ENCODE measurements at places on chromosomes 16 and 17.

DNA sequence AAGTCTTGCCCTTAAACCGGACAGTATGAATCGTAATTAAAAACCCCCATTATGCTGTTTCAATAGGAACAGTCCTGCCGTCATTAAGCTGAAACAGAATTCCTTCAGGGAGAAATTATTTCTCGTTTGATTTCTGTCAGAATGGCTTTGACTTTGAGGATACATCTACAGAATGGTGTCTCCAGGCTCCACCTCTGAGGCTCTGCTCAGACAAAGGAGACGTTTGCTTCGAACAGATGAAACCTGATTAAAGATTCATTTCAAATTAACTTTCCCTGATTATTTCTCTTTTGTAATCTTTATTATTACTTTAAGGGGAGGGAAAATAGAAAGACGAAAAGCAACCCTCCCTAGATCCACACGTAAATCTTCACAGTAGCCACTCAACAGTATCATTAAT, 106.9 kb downstream of the TMEM114 start:
- DNase-seq = no peak

DNA sequence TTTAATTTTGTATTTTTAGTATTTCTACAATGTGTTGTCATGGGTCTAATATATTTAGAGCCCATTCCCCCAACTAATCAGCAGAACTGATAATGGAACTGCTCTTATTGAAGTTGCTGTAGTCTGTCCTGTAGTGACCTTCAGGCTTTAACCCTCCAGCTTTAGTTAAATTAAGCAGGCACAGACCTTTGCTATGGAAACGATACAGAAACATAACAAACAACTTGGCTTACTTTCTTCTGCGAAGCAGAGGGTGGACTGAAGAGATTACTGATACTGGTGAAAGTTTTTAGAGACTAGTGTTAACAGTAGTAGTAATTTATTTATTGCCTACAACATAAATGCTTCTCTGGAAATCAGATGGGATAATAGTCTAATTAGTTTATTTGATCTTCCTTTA, 61.4 kb downstream of the NFATC3 start:
- DNase-seq = no peak

DNA sequence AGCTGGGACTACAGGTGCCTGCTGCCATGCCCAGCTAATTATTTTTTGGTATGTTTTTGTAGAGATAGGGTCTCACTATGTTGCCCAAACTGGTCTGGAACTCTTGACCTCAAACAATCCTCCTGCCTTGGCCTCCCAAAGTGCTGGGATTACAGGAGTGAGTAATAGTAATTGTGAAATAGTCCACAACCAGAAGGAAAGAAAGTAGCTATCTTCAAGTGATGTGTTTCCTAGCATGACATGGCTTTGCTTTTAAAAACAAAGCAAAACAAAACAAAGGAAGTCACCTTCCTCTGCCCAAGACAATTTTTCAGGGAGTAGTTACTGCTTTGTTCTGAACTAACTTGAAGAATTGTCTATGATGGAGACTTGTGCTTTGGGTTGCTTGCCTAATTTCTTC, 27.0 kb downstream of the ATP6V0A1 start:
- no peak for DNase-seq

- no peak for DNase-seq
These were observed 57.0 kb downstream of the HS3ST3A1 start for GRCh38 chr17:13544765-13545164.

- no peak for DNase-seq
These were observed 40.8 kb upstream of the VPS4A start for GRCh38 chr16:69270395-69270794.

DNA sequence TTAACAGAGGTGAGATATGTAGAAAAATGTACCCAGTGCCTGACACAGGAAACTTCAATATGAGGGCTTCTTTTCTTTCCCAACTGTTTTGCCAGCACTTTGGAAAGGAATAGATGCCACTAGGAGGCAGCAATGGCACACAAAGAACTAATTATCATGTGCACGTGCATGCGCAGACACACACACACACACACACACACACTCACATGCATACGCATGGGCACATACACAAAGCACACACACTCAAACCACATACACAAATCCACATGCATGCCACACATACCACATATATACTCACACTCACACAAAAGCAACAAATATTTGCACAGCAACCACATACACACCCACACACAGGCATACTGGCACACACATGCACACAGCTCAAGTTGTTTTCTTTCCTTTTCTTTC, 8.8 kb upstream of the CEP112 start:
- DNase-seq = peak; percentile 63

DNA sequence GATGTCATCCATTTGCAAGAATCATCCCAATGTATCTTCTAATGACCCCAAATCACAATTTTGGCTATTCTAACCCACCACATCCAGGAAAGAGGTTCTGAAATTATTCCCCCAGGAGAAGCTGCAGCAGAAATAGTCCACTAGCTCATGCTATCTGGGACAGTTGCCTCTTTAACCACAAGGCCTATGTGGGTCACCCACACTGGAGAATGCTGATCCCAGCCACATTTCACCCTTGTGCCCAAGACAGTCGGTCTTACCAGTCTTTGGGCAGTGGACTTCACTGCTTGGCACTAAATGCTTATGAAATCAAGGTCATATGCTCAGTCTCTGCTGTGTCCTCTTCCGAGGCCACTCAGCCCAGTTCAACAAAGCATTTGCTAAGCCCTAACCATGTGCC, 27.0 kb downstream of the ABCC12 start:
- DNase-seq = no peak

DNA sequence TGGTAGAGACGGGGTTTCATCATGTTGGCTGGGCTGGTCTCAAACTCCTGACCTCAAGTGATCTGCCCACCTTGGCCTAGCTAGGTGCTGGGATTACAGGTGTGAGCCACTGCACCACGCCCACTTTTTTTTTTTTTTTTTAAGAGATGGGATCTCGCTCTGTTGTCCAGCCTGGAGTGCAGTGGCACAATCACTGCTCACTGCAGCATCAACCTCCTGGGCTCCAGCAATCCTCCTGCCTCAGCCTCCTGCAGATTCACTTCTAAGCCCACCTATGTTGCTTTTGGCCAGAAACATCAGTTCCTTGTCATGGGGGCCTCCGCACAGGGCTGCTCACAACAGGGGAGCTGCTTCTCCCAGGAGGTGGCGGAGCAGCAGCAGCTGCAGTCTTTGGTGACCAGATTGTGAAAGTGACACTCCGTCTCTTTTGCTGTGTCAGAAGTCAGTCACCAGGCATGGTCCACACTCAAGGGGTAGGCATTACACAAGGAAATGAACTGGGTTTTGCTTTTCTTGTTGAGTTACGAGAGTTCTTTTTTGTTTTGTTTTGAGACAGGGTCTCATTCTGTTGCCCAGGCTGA, 4.5 kb upstream of the NME4 start:
- no peak for DNase-seq

- peak; percentile 39 for DNase-seq
These were observed 90.0 kb downstream of the CFDP1 start for GRCh38 chr16:75343286-75343685.

GRCh38 chr17:45451131-45451530, 18.5 kb upstream of the ARHGAP27 start:
- DNase-seq = no peak

Measured in left hindlimb (tissue), 1 donor.